ENCODE measurements at places on chromosomes 1 and 21.
A peak's percentile ranks its signal among the peaks of the same experiment; 100 is the strongest.

DNA sequence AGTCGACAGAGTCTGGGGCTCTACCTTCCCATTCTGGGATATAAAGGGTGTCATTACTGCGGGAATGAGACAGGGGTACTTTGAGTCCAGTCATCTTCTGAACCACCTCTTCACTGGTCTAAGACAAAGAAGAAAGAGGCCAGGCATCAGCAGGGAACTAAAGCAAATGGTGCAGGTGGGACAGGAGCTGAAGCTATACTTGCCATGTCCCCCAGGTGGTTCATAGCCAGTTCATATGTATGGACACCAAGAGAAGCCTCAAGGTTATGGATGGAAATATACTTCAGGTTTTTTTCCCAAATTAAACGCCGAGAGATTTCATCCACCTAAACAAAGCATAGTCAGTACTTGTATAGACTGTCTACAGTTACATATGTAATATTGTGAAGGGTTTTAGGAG, 2.2 kb downstream of the CTSK start:
- DNase-seq: no peak

- DNase-seq: peak; percentile 84
Observed at GRCh38 chr1:155062702-155063411, 683 bp upstream of the EFNA4 start.

GRCh38 chr1:235045921-235046601, 82.6 kb downstream of the TOMM20 start:
- DNase-seq: no peak

DNA sequence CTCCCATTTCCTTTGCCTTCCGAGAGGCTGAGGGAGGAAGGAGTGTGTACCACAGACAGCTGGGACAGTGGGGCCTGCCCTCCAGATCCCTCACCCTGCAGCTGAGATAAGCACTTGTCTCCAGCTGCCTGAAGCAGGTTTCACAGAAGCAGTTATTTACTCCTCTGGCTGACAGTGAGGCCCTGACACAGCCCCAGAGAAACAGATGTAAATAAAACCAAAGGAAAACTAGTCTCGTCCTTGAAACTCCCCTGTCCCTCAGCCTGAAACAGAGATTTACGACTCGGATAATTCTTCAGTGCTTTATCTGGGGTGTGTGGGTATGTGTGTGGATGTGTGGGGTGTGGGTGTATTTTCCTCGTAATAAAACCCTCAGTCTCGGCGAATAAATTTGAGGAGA, 181.1 kb downstream of the IGSF21 start:
- no peak for DNase-seq

- no peak for DNase-seq
Observed at GRCh38 chr1:29939079-29939478, 702.8 kb downstream of the PTPRU start.

GRCh38 chr1:230542054-230542453, 100.2 kb upstream of the COG2 start:
- no peak for DNase-seq

- no peak for DNase-seq
Observed at GRCh38 chr21:37551993-37552355, 185.4 kb downstream of the DYRK1A start.

- DNase-seq: no peak
Observed at GRCh38 chr1:229689904-229690303, 63.9 kb downstream of the URB2 start.

DNA sequence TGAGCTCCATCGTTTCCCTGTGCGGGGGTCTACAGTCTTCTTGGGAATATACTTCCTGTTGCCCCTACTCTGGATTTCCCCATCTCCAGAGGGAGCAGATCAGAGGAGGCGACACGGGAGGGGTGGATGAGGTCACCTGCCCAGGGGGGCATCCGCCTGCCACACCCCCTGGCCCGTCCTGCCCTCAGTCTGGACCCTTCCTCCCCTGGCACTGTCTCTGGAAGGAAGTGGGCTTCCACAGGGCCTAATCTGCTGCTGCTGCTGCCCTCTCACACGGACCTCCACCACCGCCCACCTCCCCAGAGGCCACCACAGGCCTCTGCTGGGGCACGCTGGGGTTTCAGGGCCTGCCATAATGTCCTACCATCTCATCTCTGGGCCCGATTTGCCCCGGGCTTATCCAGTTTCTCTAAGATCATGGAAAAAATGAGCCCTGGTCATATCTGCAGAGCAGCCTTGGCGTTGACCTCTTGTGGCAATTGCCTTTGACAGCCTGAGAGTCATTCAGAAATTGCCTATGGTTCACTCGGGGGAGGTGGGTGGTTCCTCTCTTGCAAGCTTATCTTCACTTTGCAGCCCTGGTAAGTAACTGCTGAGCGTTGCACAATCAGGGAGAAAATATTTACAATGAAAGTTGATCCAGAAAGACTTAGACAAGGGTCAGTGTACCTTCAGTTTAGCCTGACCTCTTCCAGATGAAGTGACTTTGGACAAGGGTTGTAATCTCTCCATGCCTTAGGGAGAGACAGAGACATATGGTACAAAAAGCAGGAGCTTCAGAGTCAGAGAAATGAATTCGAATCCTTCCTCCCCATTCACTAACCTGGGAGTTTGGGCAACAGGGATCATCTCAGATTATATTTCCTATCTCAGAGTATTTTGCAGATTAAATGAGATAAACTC, 252.4 kb downstream of the TOMM20 start:
- DNase-seq: no peak

GRCh38 chr1:175095978-175096607, 28.5 kb downstream of the TNN start:
- DNase-seq: no peak

GRCh38 chr1:21329209-21329844, 39.1 kb upstream of the ECE1 start:
- no peak for DNase-seq

DNA sequence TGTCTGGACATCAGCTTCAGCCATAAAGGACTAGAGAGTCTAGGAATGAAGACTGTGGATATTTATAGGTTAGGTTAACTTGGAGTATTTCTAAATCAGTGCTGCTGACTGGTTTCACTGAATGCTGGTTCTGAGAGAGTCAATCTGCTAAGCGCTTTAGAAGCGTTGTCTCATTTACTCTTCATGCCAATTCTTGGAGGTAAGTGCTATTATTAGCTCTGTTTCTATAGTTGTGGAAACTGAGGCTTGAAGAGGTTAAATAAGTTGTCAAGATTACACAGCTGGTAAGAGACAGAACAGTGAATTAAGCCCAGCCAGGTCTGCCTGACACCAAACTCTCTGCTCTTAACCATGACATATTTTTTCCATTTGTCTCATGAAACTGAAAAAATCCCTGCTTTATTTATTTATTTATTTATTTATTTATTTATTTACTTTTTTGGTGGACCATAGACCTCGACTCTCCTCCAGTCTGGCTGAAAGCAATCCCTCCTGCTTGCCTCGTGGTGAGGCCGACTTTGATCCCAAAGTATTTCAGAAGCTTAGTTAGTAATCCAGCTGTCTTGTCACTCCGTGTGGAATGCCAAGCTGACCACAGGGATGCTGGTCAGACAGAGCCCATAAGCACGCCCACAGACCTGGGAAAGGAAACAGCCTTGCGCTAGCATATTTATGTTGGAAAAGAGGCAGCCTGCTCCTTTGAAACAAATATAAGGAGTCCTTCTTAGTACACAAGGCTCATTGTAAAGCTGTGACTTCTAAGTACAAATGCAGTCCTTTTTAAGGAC, 16.9 kb downstream of the NTMT2 start:
- DNase-seq: no peak

GRCh38 chr1:44905276-44905675, 62.2 kb upstream of the PTCH2 start:
- no peak for DNase-seq

- DNase-seq: no peak
Observed at GRCh38 chr1:186559601-186560116, 98.7 kb upstream of the PDC start.

- DNase-seq: no peak
Observed at GRCh38 chr1:198676253-198676652, 37.4 kb downstream of the PTPRC start.

- no peak for DNase-seq
Observed at GRCh38 chr1:24374891-24375786, 38.4 kb downstream of the STPG1 start.

DNA sequence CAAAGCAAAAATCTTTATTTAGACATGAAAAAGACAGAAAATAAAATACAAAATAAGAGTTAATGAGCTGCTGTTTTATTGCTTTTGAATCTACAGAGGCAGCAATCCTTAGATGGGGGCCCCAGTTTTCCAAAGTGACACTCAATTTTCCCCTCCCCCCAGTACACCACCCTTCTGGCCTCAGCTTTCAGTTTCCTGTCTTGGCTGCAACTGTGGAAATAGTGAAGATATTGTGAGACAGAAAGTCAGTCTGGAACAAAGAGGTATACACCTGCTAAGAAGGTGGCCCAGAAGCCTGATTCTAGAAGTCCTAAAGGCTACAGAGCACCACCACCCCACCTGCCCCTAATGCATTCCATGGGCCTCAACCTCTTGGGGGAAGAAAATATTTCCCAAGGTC, 1.1 kb upstream of the MTMR11 start:
- DNase-seq: no peak

- DNase-seq: no peak
Observed at GRCh38 chr1:31434979-31435378, 22.0 kb downstream of the SERINC2 start.

- DNase-seq: no peak
Observed at GRCh38 chr1:115301438-115302020, 36.5 kb downstream of the NGF start.

DNA sequence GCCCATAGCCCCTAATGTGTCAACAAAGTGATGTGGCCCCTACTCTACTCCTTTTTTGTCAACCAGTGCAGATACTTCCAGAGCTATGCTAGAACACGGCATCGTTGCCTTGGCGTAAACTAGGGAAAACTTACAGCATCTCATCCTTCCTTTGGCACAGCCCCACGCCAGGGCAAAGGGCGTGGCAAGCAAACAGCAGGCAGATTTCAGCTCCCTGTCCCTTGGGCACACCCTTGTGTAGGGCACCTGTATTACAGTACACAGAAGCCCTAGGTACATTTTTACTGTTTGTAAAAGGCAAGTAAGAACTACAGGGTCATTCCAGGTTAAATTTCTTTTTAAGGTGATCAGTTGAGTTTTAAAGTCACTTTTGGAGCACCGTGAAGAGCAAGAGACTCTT, 29.3 kb downstream of the PRDX6 start:
- no peak for DNase-seq

- no peak for DNase-seq
Observed at GRCh38 chr1:151944857-151945575, 35.7 kb upstream of the THEM4 start.

DNA sequence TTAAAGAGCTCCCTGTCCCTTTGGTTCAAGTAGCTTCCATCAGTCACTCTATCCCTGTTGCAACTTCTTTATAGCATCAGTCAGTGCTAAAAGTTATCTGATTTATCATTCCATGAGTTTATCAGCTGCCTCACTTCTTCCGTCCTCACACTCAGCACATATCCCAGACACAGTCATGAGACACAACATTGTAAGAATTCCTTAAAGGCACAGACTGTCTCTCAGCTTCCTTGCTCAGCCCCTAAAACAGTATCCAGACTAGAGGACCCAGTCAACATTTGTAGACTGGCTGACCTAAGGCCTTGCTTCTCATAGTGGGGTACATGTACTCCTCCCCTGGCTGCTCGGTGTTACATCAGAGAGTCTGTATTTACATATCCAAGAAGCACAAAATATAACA, 164.9 kb upstream of the ADGRL2 start:
- no peak for DNase-seq

- no peak for DNase-seq
Observed at GRCh38 chr1:118488787-118489186, 303.8 kb upstream of the SPAG17 start.

DNA sequence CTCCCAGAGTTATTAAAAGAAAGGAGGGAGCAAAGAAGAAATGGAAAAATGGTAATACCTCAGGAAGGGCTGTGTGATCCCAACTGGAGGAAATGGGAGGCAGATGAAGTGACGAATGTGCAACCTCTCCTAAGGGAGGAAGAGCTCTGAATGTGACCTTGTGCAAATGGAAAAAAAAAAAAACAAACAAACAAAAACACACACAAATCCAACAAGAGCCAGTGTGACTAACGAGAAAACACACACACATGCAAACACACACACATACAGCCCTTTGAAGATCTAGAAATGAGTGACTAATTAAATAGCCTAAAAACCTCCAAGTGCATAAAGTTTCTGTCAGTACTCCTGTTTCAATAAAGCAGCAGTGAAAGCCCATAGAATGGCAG, 49.0 kb downstream of the CCN1 start:
- DNase-seq: no peak

- no peak for DNase-seq
Observed at GRCh38 chr1:89652373-89652772, 19.5 kb downstream of the LRRC8C start.

DNA sequence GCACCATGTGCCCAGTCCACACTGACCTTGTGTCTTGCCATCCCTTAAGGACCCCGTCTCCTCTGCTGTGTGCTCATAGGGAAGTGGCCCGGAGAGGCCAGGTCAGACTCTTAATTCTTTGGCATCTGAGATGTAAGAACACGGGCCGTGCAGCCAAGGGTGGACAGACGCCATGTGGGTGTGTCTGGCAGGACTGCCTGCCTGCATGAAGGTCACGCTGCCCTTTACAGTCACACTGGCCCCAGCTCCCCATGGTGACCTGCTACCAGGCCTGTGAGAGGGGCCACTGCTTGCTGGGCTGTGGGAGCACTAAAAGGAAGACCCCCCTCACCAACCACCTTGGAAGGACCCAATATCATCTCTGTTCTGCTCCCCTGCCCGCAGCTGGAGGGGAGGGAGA, 17.7 kb downstream of the DHRS3 start:
- DNase-seq: no peak

DNA sequence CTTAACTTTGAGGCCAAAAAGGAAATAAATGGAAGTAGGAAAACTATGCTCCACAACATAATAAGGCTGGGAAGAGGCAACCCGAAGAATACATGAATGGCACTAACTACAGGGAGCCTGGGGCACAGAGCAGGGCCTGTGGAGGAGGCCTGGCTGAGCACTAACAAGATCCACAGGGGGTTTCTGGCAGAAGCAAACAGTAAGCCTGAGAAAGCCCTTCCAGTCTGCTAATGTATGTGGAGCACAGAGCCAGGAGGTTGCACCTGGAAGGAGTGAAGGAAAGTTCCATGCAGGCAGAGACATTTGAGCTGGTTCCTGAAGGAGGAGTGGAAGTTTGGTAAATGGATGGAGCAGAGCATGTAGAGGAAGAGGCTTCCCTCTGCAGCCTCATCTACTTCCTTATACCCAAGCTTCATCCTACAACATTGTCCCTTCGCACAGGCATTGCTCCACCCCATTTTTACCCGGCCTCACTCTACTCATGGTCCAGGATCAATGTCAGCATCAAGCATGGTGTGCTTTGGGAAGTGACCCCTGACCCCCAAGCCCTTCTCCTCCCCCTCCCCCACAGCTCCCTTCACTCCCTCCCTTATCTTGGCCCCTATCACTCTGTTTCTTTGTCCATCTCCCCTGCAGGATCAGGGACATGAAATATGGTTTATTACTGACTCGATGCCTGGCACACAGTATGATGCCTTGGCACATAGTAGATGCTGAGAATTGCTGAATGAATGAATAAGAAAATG, 23.3 kb downstream of the SHISA4 start:
- DNase-seq: no peak

DNA sequence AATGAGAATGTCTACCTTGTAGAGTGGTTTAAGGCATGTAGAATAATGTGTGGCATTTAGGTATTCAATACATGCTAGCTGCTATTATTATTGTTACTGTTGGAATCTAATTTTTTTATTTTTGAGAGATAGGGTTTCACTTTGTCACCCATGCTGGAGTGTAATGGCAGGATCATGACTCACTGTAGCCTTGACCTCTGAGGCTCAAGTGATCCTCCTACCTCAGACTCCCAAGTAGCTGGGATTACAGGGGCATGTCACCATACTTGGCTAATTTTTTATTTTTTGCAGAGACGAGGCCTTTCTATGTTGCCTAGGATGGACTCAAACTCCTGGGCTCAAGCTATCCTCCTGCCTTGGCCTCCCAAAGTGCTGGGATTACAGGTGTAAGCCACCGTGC, 61.9 kb downstream of the EPB41 start:
- no peak for DNase-seq
